SW 1271 (cell line): ENCODE measurements at places on chromosomes 6 and 20.

DNA sequence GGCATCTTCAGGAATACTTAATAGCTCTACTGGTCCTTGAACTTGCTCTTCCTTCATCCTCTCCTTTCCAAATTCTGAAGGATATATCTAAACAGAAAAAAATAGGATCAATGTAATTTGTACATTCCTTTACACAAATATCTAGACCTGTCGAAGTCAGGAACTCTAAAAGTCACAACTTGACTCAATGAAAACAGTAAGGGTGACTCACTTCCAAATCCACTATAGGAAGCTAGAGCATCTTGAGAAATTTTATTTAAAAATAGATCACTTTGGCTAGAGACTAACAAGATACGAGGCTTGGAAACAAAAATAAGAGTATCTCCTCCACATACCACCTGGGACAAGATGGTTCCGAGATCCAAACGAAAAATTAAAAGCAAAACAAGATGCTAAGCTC, 12.2 kb downstream of the ESF1 start:
- DNase-seq: no peak

- no peak for DNase-seq
Measured at GRCh38 chr6:142851601-142852000, 93.4 kb downstream of the HIVEP2 start.

DNA sequence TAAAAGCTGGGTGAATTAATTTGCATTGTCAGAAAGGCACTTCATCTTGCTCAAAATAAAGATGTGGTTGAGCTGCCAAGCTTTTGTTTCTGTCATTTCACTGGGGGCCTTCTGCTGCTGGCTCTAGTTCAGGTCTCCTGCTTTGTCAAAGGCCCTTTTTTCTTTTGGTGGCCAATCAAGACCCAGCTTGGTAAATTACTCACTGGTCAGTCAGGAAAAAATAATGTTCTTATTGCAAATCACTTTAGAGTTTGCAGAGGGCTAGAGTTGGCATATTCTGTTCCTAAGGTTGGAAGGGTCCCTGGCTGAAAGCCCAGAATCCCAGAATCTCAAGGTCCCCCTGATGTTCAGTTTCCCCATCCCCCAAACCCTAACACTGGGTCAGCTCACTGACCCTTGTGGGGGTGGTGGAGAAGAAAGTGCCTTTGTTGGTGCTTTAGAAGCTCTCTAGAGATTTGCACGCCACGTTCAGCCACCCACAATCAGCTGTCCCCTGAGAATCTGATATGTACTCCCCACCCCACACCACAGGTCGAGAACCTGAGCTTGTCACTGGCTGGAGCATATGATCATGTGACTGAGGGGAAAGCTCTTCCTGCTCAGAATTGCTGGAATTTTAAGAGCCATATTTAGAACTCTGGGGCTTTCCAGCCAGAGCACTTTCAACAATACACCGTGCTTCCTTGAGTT, 21.7 kb upstream of the BNIP5 start:
- DNase-seq: no peak

DNA sequence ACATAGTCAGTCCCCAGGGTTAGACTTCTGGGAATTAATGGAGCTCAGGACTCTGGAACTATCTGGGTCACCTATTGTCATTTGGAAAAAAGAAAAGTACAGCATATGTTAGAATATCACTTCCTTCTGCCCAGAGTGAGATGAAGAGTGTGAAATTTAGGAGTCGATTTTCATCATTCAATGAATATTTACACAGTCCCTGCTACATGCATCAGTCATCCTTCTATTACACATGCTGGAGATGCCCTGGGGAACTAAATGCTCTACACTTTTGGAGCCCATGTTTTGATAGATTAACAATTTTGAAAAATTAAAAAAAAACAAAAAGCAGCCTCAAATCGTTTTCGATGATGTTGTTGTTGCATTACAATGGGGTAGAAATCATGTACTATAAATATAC, 315.4 kb downstream of the ALDH8A1 start:
- no peak for DNase-seq

GRCh38 chr20:48211238-48211637, 426.0 kb upstream of the SULF2 start:
- no peak for DNase-seq

- DNase-seq: no peak
Measured at GRCh38 chr6:12801141-12801540, 84.6 kb downstream of the PHACTR1 start.

GRCh38 chr6:121383478-121383877, 49.2 kb upstream of the TBC1D32 start:
- no peak for DNase-seq

DNA sequence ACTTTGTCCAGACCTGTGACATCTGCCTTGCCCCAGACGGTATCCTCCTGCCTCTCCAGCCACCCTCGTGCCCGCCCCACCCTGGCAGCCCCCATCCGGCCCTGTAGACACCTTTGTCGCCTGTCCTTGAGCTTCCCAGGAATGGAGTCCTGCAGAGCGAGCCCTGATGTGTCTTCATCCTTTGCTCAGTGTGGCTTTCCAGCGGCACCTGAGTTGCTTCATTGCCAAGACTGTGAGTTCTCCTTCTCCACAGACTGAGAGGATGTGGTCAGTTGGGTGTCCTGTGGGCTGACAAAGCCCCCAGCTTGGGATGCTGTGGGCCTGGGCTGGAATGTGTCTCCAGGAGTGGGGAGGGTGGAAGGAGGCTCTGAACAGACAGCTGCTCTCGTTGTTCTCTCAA, 1.7 kb upstream of the CST4 start:
- no peak for DNase-seq

DNA sequence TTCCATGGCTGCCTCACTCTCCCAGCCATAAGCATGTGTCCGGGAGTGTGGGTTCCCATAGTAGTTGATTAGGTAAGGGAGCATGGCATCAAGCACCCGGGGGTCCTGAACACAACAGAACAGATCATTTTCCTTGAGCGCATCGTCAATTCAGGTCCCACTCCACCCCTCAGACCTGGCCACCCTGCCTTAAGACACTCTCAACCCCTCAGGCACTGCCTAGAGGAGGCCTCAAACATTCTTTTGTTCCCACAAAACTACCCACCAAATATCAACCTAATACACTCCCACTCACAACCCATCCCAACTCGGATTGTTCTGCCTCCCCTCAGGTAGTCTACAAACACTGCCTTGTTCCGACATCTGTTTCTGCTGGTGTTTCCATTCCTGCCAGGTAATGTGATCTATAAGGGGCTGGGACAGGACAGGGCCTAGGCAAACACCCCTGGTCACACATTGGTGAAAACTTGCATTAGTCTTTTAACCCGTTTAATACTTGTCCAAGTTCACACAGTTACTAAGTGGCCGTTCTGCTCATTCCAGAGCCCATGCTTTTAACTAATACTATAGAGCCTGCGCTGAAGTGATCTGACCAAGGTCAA, 1.4 kb downstream of the NFS1 start:
- no peak for DNase-seq

DNA sequence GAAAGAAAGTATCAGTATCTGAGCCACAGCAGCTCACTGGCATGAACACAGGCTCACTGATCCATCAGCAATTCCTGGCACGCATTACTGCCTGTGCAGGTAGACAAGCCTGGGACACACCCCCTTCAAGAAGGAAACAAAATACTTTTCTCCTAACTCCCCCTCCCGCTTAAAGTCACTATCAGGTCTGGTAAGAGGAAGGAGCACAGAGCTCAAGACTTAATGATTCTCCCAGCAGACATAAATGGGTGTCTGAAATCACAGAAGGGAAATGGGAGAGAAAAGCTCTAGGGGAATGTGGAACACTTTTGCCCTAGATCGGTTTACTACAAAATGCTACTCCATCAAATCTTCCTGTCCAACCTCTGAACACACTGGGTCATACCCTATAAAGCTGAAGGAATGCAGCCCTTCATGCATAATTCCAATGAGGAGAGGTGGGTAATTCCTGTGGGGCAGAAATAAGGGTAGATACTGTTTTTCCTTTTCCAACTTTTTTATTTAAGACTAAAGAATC, at the start of gene ADGRF1:
Gene ADGRF1, minus strand, starts transcription at position 58 of the 517 bp plus-strand sequence. CDS start 13,271 bp downstream, outside the sequence.
- no peak for DNase-seq

DNA sequence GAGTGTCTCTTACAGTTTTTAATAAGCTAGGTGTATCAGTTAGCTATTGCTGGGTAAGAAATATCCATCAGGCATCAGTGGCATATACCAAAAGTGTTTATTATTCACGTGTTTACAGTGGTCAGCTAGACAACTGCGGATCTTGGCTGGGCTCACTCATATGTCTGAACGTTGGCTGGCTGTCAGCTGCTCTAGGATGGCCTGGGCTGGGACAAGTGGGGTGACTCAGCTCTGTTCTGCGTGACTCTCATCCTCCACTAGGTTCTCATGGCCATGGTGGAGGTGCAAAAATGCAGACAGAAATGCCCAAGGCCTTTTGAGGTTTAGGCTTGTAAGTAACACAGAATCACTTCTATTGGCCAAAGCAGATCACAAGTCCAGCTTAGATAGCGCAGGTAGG, 22.0 kb downstream of the ZNF341 start:
- DNase-seq: no peak

DNA sequence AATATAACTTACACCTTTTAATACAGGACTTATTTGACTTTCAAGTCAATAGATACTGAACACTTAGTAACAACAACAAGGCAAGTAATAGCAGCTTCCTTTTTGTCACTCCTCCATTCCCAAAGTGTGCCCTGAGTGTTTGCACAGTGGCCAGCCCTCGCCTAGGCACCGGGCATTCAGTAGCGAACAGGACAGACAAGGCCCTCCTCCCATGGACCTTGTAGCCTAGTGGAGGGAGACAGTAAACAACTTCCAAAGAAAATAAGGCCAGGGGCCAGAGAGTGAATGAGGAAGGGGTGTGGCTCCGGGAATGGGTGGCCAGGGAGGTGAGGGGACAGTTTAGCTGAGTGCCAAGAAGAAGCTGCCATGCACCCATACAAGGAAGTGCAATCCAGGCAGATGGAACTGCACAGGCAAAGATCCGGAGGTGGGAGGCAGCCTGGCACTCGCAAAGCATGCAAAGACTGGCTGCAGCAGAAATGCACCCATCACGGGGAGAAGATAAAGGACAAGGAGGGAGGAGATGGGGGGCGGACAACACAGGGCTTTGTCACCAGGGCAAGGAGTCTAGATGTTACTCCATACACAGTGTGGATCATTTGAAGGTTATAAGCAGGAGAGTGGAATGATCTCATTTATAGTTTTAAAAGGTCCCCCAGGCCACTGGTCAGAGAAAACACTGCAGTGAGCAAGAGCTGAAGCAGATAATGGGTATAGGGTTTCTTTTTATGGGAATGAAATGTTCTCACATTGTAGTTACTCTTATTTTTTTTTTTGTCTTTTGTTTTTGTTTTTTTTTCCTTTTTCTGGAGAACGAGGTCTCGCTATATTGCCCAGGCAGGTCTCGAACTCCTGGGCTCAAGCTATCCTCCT, 32.2 kb downstream of the ATP9A start:
- DNase-seq: no peak

- DNase-seq: no peak
Measured at GRCh38 chr20:52410182-52410647, 218.6 kb upstream of the ZFP64 start.

- no peak for DNase-seq
Measured at GRCh38 chr6:108690326-108691049, 129.8 kb downstream of the FOXO3 start.

DNA sequence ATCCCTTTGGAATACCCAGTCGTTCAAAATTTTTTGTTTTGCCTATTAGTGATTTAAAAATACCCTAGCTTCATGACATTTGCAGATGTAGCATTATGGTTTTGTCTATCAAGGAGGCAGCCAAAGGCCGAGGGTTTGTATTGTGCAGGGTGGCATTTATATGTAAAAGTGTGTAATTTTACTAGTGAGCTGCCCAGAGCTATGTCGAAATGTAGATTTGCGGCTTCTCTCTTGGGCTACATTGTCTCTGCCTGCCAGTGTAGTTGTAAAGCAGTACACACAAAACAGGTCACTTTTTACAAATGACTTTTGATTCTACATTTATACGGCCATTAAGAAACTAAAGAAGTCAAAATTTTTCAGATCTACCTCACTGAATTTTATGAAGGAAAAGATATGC, 87.7 kb downstream of the TSHZ2 start:
- DNase-seq: no peak

DNA sequence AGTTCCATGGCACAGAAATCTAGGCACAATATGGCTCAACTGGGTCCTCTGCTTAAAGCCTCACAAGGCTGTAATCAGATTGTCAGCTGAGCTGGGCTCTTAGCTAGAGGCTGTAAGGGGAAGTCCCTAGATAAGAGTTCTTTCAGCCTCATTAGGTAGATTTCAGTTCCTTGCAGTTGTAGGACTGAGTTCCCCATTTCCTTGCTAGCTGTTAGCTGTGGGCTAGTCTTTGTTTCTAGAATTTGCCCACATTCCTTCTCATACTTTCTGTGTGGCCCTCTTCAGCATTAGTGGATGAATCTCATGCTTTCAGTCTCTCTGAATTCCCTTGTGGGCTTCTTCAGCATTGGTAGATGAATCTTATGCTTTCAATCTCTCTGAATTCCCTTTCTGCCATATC, 71.0 kb upstream of the MRAP2 start:
- DNase-seq: no peak

DNA sequence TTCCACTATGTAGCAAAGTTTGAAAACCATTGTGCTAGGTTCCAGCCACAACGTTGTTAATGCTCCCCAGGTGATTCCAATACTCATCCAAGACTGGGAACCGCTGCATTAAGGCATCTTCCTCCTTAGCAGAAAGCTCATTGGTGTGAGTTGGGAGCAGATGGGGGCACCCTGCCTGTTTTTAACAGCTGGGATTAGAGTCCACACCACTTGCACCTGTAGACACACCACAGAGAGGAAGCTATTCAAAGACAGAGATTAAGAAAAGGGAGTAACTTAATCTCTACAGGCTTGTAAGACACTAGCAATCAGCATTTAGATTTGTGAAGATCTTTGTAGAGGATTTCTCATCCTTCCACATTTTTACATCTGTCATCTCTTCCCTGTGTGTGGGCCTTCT, 333.9 kb upstream of the SOX4 start:
- DNase-seq: no peak

DNA sequence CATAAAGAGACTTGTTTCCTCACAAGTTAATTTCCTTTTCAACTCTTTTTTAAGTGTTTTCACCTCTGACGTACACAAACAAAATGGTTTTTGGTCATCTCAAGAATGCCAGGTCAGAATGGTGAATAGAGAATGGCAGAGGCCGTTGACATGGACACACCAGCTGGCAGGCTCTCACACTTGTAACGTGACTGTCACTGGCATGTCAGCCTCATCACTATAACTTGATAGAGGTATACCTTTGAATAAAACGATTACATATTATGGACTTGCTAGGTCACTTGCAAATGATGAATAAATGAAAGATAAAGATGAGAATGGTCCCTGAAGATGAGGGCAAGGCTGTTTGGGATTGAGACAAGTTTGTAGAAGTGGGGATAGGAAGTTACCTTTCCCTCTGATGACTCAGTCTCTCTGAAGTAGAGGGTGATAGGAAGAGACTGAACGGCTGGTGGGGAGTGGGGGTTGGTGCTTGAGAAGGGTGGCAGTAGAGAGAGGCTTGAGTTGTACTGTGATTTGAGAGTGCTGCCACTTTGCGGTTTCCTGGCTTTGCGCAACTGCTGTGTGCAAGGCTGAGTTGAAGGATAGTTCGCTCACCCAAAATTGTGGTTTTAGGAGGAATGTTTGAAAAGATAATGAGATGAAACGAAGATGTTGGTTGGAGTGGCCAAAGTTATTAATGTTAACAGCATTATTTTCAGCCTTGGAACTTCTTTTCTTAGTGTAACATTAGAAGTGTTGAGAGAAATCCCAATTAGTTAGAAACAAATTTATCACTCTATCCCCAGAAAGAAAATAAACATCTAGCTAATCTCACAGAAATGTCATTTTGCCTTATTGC, 30.3 kb downstream of the TBPL1 start:
- DNase-seq: no peak
